ENCODE measurements at places on chromosomes 6 and 20. TPM values are rescaled to one million over a fixed set of nuclear protein-coding genes. Genes with fewer than 3 reads are reported as not detected.

Gene CDC5L
- total RNA-seq, result 26.3 TPM

Gene SCRT2
- not detected for total RNA-seq

Gene GTSF1L
- not detected for total RNA-seq

Gene PTK6
- 0.36 TPM for total RNA-seq

Gene TPX2
- total RNA-seq, result 0.80 TPM

Gene BFSP1
- total RNA-seq, result not detected

Gene CPNE5
- total RNA-seq, result not detected

Gene SPATS1
- total RNA-seq, result not detected

Gene LY6G5C
- not detected for total RNA-seq

Gene SPTLC3
- 1.4 TPM for total RNA-seq

Gene TMEM14A
- not detected for total RNA-seq

Gene NFATC2
- total RNA-seq, result 2.4 TPM

Gene SIM1
- 0.68 TPM for total RNA-seq

Gene NKX2-4
- not detected for total RNA-seq

Gene PACSIN1
- total RNA-seq, result not detected

Gene TUBB2A
- 53.1 TPM for total RNA-seq

Gene DUSP15
- not detected for total RNA-seq

Gene ARG1
- total RNA-seq, result 1.9 TPM

Gene KCNQ5
- total RNA-seq, result 19.3 TPM

Gene PPP1R14C
- total RNA-seq, result 15.8 TPM

Gene EPPIN
- total RNA-seq, result not detected

Gene CD40
- total RNA-seq, result 7.2 TPM

Gene TMEM200A
- total RNA-seq, result 0.16 TPM

Gene HLA-DQB1
- 0.29 TPM for total RNA-seq

Gene HLA-DRA
- total RNA-seq, result 61.9 TPM

Gene FAM217A
- not detected for total RNA-seq

Gene SPAG4
- not detected for total RNA-seq

Gene FLRT3
- 2.2 TPM for total RNA-seq

Gene POU5F1
- not detected for total RNA-seq

Gene CLDN20
- total RNA-seq, result not detected

Gene TRIM31
- not detected for total RNA-seq

Gene PIM1
- total RNA-seq, result 23.0 TPM

Gene CRNKL1
- 44.9 TPM for total RNA-seq

Gene GPSM3
- 2.3 TPM for total RNA-seq

Gene HLA-F
- 22.1 TPM for total RNA-seq

Gene CDSN
- total RNA-seq, result not detected

Gene LINC00237
- not detected for total RNA-seq

Gene HCK
- total RNA-seq, result 4.7 TPM

Gene IER3
- 0.24 TPM for total RNA-seq

Gene NRSN1
- not detected for total RNA-seq

Gene TFAP2C
- total RNA-seq, result 0.13 TPM

Gene TP53TG5
- total RNA-seq, result not detected

Gene THBS2
- total RNA-seq, result 3.8 TPM

Gene HLA-C
- 76.5 TPM for total RNA-seq

Gene GRM4
- total RNA-seq, result not detected
